ENCODE measurements at places on chromosomes 1 and 21.

DNA sequence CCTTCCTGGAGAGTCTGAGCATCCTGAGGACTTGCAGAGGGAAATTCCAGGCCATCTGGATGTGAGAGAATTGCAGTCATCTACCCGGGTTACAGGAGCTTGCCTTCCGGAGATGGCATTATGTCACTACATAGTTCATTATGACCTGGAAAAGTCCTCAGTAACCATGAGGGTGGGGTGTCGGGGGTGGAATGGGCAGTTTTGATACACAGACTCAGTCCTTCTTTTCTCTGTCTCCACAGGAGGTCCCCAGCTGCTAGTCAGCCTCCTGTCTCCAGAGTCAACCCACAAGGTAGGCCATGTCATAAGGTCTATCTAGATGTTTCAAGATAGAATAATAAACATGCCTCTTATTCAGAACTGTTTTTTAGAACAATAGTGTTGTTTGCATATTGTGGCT, 268.2 kb upstream of the SGIP1 start:
- no peak for DNase-seq

DNA sequence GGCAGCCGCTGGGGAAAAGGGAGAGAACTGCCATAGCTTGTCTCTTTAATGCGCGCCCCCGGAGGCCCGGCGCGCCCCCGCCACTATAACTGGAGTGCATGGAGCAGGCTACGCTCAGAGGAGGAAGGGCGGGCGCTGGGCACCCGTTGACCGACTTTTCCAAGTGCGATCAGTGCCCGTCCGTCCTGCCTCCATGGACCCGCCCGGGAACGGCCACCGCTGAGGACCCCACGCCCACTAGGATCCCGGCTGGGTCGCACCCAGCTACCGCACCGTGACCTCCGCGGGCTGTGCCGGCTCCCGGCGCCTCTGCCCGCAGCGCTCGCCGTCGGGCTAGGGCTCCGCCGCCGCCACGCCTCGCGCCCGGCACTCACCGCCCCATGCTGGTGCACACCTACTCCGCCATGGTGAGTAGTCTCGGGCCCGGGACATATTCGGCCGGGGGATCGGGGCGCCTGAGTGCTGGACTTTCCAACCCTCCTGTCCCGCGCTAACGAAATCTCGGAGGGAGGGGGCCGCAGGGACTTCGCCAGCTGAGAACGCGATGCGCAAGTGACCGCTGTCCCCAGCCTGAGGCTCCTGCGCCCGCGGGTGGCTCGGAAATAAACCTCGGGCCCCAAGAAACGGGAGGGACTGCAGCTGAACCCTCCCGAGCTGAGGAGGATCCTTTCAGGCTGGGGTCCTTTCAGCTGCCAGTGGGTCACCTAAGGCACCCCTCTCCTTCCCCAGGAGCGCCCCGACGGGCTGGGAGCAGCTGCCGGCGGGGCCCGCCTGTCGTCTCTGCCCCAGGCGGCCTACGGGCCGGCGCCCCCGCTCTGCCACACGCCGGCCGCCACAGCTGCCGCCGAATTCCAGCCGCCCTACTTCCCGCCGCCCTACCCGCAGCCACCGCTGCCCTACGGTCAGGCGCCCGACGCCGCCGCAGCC, at the start of gene TFAP2E:
TFAP2E (plus strand) TSS at position 117 of the 927 bp plus-strand sequence; CDS start at position 381, 264 bp downstream.
- DNase-seq: peak; percentile 46

DNA sequence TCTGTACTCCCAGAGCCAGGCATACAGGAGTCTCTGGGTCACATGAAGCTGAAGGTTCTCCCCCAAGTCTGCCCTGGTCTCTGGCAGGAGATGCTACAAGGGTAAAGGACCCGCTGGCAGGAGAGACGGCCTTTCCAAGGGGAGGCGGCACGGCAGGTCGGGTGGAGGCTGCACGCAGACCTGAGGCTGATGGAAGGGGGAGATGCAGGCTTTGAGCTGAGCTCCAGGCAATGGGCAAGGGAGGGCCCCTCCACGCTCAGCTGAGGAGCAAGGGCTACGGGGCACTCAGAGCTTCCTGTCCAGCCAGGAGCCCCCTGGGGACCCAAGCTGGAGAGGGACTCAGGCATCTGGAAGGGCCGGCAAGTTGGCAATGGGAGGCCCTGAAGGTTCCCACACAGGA, 50.3 kb downstream of the MEGF6 start:
- DNase-seq: no peak

- peak; percentile 81 for DNase-seq
These were observed 75.1 kb upstream of the SIPA1L2 start for GRCh38 chr1:232704694-232705680.

GRCh38 chr1:206739411-206740076, 31.0 kb upstream of the IL19 start:
- no peak for DNase-seq

DNA sequence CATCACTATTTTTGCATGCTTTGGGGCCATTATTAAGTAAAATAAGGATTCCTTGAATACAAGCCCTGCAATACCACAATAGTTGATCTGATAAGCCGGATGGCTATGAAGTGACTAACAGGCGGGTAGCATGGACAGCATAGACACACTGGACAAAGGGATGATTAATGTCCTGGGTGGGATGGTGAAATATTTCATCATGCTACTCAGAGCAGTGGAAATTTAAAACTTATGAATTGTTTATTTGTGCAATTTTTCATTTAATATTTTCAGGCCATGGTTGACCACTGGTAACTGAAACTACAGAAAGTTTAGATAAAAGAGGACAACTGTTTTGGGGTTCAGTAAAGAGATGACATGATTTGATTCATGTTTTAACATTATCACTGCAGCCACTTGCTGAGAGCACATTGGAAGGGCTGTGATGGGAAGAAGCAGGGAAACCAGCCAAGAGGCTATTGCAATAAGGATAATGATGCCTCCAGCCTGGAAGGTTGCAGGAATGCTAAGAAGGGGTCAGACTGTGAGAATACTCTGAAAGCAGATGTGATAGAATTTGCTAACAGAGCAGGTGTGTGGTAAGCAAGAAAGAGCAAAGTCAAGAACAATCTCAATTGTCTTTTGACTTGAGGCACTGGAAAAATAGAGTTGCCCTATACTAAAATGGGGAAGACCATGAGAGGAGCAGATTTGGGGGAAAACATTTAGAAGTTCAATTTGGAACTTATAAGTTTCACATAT, 62.5 kb upstream of the TNFSF4 start:
- DNase-seq: peak; percentile 86

GRCh38 chr1:115764541-115764940, 4.0 kb downstream of the CASQ2 start:
- peak; percentile 13 for DNase-seq

DNA sequence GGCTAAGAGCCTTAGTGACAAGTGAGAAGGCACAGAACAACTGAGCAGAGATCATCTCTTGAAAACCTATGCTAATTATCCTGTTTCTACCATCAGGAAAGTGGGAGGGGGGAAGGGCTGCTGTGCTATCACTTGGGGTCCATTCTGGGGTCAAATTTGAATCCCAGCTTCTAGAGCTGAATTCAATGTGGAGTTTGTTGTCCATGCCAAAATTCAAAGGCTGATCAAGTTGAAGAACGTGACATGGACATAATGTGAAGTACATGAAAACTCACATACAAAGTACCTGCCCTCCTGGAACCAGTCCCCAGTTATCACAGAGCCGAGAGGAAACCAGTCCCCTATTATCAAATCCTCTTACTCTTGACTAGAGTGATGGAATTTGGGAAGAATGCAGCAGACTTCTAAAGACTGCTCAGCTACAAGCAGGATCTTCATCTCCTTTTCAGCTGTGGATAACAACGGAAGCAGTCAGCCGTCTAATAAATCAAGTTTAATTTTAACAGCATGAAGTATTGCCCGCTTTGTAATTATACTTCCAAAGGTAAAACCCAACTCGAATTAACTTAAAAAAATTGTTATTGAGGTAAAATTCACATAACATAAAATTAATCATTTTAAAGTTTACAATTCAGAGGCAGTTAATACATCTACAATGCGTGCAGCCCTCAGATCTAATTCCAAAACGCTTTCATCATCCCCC, 78.3 kb downstream of the SLC45A1 start:
- peak; percentile 67 for DNase-seq
